NCI-H1092 (cell line): ENCODE measurements at places on chromosomes 5 and 9.

DNA sequence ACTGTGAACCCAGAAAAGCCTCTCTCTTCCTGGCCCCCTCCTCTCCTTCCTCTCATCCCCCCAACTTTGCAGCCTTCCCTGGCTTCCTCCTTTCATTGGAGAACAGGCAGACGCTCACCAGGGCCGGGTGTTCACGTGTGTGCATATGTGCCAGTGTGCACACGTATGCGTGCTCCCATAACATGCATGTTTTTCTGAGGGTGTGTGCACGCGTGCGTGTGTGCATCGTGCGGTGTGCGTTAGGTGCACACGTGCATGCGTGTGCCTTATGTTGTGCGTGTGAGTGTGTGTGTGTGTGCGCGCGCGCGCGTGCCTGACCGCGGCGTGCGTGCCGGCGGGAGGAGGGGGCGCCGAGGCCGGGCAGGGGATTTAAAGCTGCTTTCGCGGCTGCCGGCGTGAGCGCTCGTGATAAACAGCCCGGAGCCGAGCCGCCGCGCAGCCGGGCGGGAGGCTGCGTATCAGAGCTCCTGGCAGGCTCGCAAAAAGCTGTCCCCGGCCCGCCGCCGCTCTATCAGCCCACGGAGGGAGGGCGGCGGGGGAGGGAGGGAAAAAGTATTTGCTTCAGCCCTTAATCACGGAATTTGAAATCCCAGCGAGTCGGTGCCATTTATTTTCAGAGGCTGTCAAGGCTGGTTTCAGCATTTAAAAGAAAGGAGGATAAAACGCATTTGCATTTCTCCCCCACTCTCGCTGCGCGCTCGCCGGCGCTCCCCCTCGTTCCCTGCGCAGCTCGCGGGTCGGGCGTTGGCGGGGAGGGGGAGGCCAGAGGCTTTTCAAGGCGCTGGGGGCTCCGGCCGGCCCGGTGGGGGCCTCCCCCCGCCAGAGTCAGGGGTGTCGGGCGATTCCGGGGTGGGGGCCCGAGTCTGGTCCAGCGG, 183.9 kb downstream of the C9orf50 start:
- no peak for DNase-seq

GRCh38 chr9:125886365-125886764, 139.2 kb downstream of the PBX3 start:
- DNase-seq: no peak

DNA sequence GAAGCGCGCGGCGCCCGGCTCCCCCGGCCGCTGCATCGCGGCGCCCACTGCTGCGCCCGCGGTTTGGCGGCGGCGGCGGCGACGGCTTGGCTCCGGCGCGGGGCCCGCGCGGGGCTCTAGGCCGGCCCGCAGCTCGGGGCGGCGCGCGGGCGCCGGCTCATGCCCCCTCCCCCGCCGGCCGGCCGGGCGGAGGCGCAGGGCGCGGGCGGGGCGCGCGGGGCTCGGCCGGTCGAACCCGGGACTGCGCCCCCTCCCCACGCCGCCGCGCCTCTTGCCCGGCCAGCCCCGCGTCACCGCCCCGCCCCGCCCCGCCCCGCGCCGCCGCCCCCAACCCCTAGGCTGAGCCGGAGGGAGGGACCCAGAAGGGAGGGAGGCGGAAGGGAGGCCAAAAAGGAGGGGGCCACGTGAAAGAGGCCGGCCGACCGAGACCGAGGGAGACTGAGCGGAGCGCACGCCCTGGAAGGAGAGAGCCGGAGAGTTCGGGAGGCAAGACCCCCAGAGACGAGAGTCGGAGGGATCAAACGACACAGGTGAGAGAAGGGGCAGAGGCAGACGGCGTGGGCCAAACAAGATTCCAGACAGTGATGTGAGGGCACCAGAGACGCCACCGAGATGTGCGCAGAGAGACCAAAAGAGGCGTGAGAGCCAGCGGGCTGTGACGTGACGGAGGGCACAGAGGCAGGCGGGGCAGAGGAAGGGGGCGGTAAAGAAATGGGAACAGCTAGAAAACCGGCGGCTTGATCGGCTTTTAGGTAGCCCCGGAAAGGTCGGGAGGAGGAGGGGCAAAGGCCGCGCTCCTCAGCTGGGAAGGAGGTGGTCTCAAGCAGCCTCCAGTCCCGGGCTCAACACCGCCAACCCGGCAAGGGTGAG, at the start of gene BARX1:
BARX1 (minus strand) TSS at position 245 of the 870 bp plus-strand sequence; CDS start at position 36, 209 bp downstream.
- peak; percentile 77 for DNase-seq

DNA sequence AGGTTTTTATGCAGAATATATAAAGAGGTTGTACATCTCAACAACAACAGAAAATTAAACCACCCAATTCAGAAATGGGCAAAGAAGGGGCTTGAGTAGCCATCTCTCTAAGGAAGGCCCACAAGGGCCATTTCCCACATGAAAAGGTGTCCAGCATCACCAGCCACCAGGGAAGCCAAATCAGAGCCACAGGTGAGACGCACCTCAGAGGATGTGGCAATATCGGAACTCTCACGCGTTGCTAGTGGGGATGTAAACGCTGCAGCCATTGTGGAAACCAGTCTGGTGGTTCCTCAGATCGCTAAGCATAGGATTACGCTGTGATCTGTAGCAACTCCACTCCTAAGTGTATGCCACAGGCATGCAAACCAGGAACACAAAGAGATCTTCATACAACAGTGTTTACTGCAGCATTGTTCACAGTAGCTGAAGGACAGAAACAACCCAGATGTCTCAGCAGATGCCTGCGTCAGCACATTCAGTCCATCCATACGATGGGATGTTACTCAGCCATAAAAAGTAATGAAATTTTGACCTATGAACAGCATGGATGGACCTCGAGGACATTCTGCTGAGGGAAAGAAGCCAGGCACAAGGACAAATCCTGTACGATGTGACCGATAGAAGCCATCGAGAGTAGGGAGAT, 84.3 kb upstream of the CACNA1B start:
- no peak for DNase-seq

GRCh38 chr5:101437351-101437750, 534.3 kb upstream of the ST8SIA4 start:
- no peak for DNase-seq

GRCh38 chr5:175059687-175060211, 335.4 kb downstream of the MSX2 start:
- DNase-seq: peak; percentile 38

- DNase-seq: no peak
Measured at GRCh38 chr9:124795881-124796431, 19.0 kb downstream of the OLFML2A start.

- no peak for DNase-seq
Measured at GRCh38 chr9:96476013-96476412, 26.0 kb downstream of the HABP4 start.

DNA sequence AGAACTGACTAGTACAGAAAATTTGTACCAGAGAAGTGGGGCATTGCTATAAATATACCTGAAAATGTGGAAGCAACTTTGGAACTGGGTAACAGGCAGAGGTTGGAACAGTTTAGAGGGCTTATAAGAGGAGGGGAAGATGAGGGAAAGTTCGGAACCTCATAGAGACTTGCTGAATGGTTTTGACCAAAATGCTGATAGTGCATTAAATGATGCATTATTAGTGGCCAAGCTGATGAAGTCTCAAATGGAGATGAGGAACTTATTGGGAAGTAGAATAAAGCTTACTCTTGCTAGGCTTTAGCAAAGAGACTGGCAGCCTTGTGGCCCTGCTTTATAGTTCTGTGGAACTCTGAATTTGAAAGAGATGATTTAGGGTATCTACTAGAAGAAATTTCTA, 189.8 kb downstream of the FGF10 start:
- no peak for DNase-seq

GRCh38 chr9:124771867-124772679, 962 bp upstream of the NR6A1 start:
- peak; percentile 65 for DNase-seq

DNA sequence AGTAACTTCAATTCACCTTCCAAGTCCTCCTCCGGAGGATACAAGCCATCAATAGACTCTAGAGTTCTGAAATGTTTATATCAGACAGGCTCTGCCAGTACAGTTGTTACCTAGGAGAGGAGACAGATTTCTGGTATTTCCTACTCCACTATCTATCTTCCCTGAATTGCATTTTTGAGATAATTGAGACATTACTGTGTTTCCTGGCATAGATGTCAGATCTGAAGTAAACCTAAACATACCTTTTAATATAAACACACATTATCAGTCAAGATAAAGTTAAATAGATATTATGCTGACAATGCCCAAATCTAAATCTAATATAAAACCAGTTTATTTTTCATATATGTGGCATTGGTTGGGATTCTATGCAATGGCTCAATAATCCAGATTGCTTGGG, 8.2 kb upstream of the TYRP1 start:
- DNase-seq: no peak

DNA sequence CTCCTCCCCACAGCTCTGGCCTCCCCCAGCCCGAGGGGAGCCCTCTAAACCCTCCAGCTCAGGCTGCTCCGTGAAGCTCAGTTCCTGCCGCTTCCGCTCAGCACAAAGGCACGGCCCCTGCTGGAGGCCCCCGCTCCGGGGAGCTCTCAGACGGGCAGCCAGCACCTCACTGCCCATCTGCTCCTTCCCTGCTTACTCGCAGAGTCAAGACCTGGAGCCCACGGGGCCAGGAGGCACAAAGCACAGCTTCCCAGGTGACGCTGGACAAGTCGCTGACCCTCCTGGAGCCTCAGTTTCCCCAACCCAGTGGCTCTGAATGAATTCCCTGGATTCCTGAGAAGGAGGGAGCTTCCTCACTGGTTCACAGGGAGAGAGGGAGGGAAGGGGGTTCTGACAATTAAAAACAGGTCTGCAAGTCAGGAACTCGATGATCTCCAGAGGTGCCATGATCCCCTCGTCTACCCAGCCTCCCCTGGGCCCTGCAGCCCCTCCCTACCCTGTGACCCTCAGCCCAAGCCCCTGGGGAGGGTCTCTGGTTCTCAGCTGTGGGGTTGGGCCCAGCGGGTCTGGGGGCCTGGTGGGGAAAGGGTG, 36.2 kb downstream of the VAV2 start:
- peak; percentile 25 for DNase-seq

DNA sequence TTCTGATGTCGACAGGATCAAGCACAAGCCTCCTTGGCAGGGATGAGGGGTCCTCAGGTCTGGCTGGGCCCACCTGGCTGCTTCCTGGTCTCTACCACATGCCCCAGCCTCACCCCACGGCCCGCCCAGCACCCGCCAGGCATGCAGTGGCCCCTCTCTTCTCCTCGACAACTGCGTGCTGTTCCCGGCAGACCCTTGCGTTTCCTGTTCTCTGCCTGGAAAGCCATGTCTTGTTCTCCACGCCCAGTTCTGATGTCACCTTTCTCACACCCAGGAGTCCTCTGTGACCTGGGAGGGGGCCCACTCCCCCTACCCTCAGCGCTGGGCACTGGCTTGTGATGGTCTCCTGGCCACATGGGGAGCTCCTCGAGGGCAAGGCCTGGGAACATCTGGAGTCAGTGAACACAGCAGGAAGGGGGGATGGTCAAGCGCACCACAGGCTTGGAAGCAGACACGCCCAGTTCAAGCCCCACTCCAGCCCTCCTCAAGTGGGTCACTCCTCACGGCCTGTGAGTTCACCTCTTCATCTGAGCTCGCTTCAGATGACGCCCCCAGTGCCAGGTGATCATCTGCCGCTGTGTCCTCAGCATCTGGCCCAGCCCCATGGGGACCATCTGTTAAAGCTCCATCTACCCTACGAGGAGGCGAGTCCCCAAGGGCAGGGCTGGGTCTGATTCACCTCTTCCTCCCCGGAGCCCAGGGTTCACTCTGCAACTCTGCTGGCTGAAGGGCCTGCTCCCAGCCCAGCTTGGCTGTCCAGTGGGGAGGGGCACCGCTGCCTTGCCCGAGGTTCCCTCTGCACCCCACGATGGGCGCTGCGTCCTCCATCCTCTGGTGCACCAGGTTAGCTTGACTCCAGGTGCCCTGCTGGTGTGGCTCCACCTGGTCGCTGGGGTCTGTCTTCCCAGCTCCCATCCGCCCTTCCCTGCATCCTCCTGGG, 133.2 kb upstream of the PHYKPL start:
- no peak for DNase-seq

DNA sequence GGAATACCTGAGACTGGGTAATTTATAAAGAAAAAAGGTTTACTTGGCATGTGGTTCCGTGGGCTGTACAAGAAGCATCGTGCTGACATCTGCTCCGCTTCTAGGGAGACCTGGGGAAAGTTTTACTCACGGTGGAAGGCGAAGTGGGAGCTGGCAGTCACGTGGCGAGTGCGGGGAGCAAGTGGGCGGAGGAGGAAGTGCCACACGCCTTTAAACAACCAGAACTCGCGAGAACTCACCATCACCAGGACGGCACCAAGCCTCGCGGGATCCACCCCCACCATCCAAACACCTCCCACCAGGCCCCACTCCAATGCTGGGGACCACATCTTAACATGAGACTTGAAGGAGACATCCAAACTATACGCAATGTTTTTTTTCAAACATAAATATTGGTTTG, 406.2 kb upstream of the IRX4 start:
- DNase-seq: no peak

DNA sequence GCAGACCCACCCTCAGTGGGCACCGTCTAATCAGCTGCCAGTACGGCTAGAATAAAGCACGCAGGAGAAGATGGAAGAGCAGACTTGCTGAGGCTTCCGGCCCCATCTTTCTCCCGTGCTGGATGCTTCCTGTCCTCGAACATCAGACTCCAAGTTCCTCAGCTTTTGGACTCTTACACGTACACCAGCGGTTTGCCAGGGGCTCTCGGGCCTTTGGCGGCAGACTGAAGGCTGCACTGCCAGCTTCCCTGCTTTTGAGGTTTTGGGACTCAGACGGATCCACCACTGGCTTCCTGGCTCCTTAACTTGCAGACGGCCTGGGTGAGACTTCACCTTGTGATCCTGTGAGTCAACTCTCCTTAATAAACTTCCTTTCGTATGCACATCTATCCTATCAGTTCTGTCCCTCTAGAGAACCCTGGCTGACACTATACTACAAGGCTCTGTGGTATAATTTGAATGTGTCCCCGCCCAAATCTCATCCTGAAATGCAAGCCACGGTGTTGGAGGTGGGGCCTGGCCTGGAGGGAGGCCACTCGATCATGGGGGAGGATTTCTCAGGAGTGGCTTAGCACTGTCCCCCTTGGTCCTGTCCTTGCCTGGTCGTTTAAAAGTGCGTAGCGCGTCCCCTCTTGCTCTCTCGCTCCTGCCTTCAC, 31.1 kb upstream of the NRARP start:
- DNase-seq: no peak
